ELR (cell line): ENCODE measurements at places on chromosomes 16 and 17.

DNA sequence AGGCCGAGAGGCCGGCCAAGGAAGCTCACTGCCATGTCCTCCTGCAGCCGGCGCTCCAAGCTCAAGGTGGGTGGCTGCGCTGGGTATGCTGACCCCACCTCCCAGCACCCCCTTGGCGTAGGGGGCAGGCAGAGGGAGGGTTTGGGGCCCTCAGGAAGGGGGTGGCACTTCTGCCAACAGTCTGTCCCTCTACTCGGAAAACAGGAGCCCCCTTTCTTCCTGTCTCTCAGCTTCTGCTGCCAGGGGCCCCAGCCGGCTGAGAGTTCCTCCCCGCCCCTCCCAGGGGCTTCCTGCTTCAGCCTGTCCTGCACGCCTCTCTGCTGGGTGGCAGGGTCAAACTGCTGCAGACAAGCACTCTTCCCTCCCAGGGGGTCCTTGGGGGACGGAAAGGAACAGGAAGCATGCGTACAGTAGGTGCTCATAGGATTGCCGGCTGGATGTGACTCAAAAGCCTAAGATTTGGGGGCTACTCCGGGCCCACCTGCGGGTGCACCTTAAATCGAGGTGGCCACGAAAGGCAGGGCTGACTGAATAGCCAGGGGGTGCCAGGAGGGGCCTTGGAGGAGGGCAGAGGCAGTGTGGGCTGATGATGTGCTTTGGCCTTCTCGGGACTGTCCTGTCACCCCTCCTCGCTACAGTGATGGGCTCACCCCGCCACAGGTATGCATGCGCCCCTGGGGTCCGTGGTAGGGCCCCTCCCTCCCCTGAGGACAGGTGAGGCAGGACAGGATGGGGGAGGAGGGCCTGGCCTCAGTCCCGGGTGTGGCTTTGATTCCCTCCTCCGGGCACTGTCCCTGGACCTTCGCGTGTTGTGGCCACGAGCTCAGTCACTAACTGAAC lies 4.0 kb downstream of the CBX2 start:
- DNase-seq, result no peak

DNA sequence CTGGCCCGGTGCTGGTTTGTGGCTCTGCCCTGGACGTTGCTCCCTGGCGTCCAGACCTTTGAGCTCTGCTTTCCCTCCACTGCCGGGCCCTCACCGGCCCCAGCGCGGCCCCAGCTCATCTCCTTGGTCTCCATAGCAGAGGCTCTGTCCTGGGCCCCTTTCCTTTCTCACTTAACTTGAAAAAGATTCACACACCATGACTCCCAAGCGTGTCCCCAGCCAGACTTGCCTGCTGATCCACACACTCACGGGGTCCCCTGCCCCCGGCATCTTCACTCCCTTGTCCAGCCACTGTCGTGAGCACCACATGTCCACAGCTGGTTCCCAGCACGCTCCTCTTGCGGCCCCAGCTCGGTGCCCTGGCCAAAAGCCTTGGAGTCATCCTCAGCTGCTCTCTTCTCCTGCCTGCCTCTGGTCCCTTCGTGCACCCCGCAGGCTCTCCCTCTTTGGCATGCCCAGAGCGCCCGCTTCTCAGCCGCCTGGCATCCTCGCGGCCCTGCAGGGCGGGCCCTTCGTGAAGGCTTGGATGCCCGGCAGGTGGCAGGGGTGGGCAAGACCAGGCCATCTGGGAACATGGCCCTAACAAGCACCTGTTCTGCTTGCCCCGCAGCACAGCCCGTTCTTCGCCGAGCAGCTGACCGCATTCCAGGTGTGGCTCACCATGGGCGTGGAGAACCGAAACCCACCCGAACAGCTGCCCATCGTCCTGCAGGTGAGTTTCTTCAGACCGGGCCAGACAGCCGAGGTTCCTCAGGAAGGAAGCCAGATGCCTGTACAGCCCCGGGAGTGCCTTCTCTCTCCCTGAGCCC lies 145.6 kb upstream of the CHMP6 start:
- DNase-seq, result no peak

DNA sequence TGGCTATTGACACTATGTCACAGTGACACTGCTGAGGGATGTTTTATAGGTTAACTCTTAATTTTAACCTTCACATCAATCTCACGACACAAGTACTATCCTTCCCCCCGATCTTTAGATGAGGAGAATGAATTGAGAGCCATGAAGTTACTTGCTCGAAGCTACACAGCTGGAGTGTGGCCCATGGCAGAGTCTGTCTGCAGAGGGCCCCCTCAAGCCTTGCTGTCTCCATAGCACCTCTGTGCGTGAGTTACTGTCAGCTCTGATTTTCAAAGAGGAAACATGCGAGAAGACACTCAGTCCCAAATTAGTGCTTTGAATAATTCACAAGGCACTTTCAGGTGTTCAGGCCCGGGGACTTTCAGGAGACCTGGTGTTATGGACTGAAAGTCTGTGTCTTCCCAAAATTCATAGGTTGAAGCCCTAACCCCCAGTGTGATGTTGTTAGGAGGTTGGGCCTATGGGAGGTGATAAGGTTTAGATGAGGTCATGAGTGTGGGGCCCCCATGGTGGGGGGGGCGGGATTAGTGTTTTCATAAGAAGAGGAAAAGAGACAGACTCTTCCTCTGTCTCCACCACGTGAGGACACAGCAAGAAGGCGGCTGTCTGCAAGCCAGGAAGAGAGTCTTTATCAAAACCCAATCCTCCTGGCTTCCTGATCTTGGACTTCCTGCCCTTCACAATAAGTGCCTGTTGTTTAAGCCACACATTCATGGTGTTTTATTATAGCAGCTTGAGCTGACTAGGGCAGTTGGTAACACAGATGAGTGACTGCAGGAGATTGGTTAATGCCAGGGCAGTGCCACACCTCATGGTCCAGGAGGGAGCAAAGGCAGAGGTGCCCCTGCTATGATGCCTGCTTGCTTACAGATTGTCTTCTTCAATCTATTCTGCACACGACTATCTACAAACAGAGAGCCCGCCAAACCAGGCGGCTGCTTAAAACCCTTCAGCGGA lies 281.8 kb downstream of the HAPSTR1 start:
- no peak for DNase-seq

- peak; percentile 84 for DNase-seq
Measured at GRCh38 chr17:1577182-1577581, 14.6 kb upstream of the PITPNA start.

GRCh38 chr16:66113223-66113622 lies 253.3 kb upstream of the CDH5 start:
- no peak for DNase-seq

- DNase-seq, result no peak
Measured at GRCh38 chr17:74571621-74572270, 4.4 kb upstream of the CD300H start.

GRCh38 chr17:50841949-50842354 lies 6.6 kb downstream of the WFIKKN2 start:
- DNase-seq, result peak; percentile 82
